ENCODE measurements at places on chromosomes 6 and 20.

GRCh38 chr20:35311409-35311808 is 19.2 kb upstream of the FAM83C start:
- no peak for DNase-seq

GRCh38 chr6:44779130-44779826 is 391.8 kb downstream of the CDC5L start:
- DNase-seq, result no peak

- DNase-seq, result no peak
These were observed 30.2 kb upstream of the IL17A start for GRCh38 chr6:52155791-52156576.

DNA sequence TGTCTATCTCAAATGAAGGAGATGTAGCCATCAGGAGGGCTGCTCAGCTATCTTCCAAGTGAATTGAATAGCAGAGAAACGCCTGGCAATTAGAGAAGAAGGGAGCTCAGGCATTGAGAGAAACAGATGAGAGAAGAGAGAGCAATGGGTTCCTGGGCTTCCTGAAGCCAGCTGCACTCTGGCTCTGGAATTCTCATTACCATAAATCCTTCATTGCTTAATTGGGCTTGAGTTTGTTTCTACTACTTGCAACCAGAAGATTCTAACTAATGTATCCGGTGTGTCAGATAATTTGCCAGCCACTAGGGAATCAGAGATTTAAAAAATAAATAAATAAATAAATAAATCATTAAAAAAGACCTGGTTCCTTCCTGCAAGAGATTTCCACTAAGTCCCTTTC is 25.0 kb upstream of the CDKAL1 start:
- no peak for DNase-seq

DNA sequence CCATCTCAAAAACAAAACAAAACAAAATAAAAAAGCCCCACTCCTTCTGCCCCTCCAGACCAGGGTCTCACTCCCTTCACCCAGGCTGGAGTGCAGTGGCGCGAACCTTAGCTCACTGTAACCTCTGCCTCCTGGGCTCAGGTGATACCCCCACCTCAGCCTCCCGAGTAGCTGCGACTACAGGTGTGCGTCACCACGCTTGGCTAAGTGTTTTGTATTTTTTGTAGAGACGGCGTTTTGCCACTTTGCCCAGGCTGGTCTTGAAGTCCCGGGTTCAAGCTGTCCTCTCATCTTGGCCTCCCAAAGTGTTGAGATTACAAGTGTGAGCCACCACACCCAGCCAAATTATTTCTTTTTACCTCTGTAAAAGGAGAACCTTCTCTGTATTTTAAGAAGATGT is 110.1 kb downstream of the NCOA3 start:
- no peak for DNase-seq

DNA sequence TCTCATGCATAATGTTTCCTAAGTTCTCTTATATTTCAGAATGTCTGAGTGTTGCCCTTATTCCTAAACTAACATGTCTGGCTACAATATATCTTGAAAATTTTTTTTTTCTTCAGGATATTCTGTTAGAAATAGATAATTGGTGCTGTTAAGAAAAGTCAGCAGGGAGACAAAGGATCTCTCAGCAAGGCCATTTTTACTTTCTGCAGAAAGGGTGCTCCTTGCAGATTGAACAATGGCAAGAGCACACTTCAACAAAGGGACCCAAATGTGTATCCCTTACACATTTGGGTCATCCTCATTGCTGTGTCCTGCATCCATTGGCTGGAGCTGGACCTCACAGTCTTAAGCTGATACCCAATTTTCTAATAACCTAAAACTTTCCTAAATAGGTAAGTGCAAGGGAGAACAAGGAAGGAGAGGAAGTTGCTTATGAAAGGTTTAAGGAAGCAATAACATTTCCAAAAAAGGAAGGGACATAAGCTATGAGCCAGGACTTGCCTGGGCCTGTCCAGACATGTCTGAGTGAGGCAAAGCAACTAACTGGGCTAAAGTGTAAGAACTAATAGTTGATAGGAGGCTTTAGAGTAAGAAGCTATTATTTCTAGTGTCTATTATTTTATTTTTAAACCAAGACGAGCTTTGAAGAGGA is 429.6 kb downstream of the BCKDHB start:
- DNase-seq, result no peak

GRCh38 chr20:22339091-22339881 is 245.1 kb downstream of the FOXA2 start:
- DNase-seq, result peak; percentile 92

GRCh38 chr20:36405255-36405654 is 99.1 kb downstream of the DLGAP4 start:
- DNase-seq, result no peak

- DNase-seq, result no peak
These were observed 11.0 kb downstream of the TTBK1 start for GRCh38 chr6:43254138-43254817.

DNA sequence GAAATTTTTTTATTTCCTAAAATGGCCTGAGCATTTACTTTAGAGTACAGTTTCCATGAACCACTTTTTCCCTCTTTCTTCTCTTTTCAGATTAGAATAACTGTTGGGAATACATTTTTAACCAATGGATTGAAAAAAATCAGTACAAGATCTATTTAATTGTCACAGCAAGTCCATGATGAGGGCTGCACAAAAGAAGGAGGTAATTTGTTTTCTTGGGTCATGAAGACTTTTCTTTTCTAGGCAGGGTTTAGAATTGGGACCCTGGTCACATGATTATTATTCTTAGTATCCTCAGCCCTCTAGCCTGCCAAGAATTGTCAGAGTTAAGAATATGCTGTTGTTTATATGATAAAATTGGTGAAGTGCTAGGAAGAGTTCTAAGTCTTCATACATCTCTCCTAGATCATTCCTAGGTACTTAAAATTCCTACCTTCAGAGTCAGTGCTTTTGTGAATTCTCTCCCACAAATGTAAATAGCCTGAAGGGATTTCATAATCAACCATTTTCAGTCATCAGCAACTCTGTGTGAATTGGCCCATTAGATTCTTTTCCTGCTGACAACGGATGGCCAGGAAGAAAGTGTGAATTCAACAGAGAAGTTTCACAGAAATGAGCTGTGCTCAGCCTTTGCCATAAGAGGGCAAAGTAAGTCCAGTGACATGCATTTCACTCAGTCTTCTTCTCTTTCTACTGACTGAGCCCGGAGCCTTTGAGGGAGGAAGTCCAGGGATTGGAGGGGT is 32.4 kb upstream of the TPBG start:
- no peak for DNase-seq

- DNase-seq, result no peak
These were observed 202.3 kb downstream of the DLL1 start for GRCh38 chr6:170088582-170088955.

GRCh38 chr6:107690643-107691061 is 133.5 kb downstream of the SCML4 start:
- DNase-seq, result no peak

GRCh38 chr6:74577619-74578018 is 628.2 kb downstream of the COL12A1 start:
- no peak for DNase-seq

DNA sequence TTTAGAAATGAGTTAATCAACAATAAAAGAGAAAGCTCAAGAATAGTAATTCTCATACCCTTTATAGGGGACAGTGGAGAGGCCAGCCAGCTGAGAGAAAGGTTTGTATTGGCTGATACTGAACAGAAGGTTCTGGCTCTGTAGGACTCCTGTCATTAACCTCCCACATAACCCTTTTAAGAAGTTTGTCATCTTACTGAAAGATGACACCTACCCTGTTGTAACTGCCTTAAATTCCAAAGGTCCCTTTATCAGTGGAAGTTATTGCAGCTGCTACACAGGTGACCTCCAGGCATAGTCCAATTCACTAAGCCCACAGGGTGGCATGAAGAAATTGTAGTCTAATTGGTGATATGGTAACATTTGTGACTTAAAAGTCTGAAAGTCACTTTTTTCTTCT is 790.1 kb downstream of the TENT5A start:
- DNase-seq, result no peak

DNA sequence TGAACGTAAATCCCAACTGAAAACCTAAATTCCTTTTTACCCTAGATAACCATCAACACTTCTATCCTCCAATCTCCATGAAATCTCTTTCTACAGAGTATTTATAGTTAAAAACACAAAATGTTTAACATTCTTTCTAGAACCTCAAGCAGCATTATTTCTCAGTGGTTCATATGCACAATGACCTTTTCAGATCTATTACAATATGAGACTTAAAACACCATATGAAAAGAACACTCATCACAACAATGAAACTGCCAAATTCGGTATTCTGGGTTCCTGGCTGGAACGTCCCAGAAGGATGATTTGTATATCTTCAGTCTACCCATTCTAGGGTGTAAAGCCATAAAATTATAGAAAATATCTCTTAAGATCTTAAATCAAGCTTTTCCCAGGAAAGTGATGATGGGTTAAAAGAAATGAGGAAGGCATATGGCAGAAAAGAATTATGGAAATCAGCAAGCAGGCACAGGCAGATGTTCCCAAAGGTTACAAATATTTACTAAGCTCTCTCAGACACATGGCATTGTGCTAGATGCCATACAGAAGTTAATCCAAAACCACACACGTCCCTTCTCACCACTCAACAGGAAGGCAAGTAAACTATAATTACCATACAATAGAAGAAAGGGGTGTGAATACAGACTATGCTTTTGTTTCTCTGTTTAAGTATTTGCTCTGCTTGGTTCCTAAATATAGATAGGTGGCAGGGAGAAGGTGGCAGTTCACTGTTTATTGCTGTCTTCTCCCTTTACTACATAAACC is 118.0 kb downstream of the CHD6 start:
- DNase-seq, result peak; percentile 91

DNA sequence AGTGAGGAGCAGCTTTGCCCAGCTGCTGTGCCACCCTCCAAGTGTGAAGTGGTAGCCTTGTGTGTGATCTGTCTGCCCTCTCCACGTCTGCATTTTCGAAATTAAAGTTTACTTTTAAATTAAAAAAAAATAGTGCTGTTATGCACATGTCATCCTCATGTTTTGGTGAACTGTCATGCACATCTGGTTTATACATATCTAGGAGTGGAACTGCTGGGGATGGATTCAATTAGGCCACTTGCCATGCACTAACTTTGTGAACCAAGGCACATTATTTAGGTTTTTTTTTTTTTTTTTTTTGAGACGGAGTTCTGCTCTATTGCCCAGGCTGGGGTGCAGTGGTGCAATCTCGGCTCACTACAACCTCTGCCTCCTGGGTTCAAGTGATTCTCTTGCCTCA is 3.6 kb downstream of the GTSF1L start:
- no peak for DNase-seq

DNA sequence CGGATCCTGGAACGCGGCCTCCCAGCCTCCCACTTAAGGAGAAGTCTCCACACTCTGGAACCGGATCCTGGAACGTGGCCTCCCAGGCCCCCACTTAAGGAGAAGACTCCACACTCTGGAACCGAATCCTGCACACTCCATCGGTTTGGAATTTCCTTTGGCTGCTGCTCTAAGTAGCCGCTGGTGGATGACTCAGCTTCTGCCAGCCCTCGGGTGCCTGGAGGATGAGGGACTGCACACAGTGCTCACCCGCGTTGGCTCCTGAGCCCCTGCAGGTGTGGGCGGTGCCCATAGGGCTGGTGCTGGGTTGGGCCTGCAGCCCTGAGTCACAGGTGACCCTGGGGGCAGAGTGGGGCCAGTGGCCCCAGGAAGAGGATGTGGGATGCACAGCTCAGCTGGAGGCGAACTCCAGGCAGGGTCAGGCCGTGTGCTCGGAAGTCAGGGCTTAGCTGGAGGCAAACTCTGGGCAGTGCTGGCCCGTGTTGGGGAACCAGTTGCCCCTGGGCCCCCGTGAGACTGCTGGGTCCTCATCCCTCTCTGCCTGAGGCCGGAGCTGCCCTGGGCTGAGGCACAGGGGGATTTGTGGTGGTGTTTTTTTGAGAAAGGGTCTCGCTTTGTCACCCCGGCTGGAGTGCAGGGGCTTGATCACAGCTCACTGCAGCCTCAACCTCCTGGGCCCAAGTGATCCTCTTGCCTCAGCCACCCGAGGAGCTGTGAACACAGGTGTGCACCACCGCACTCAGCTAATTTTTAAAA is 13.9 kb upstream of the TNFRSF6B start:
- DNase-seq, result no peak

DNA sequence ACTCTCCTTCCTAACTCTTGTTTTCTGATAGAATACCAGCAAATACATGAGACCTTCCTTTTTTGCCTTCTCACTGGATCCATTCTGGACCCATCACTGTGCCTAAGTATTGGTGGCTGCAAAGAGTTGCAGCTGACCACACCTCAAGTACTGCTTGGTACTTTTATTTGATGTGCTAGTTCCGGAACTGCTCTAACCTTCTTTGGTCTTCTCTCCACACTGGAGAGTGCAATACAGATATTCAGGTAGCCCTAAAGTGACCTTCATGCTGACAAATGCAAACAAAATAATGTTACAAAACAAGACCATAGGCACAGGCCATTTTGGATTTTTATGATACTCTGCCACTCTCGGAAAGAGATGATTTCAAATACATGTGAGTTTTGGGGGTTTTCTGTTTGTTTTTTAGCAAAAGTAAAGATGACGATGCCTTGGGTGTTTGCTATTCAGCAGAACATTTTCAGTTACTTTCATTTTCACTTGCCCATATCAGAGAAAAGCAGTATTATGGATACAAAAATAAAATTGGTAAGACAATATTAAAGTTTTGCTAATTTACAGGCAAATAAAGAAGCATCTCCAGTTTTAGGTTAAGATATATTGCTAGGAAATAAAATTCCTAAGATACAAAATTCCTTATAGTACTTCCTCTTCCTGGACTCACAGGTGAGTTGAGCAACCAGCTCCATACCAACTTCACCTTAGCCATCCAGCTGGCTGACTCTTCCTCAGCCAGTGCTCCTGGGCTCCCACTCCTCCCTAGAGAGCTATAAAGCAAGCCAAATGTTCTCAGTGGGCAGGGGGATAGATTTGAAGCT is 42.0 kb downstream of the PTPRK start:
- DNase-seq, result no peak

DNA sequence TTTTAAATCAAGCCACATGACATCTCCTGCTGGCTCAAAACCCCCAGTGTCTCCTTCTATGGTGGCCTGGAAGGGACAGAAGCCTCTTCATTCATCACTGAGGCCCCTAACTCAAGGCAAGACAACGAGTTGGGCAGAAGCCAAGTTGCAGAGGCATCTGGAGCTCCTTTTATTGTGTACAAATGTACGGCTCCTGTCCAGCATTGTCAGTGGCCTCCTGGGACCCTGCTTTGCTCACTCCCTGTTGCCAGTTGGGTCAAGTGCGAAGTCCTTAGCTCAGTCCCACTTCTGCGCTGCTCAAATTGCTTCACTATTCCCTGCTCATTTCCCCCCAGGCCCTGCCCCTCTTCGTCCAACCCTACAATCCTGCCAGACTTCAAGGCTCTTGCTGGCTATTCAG is 181.2 kb upstream of the PMEPA1 start:
- DNase-seq, result no peak

GRCh38 chr6:47138046-47138445 is 95.9 kb upstream of the ADGRF1 start:
- no peak for DNase-seq

DNA sequence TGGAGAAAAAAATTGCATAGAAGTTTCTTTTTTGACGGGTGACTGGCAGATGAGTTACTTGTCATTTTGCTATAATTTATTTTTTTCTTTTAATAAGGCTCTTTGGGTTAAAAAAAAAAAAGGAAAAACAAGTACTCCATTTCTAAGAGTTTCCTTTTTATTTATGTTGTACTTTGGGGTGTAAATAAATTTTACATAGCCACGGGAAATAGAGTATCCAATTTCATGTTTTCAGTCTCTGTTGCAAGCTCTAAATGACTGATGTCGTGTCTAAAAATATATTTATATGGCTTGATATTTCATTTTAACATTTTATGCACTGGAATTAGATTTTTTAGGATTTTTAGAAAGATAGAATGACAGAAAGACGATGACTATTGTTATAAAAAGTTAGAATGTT is 3.4 kb downstream of the EYA4 start:
- DNase-seq, result no peak

- DNase-seq, result no peak
These were observed 46.7 kb upstream of the IRF4 start for GRCh38 chr6:344816-345340.

Measured in NCI-H748 treated with DMSO at 0.1 percent for 48 hours (cell line).